ENCODE measurements at places on chromosomes 11 and 22. TPM values are rescaled to one million over a fixed set of nuclear protein-coding genes. Genes with fewer than 3 reads are reported as not detected.

DNA sequence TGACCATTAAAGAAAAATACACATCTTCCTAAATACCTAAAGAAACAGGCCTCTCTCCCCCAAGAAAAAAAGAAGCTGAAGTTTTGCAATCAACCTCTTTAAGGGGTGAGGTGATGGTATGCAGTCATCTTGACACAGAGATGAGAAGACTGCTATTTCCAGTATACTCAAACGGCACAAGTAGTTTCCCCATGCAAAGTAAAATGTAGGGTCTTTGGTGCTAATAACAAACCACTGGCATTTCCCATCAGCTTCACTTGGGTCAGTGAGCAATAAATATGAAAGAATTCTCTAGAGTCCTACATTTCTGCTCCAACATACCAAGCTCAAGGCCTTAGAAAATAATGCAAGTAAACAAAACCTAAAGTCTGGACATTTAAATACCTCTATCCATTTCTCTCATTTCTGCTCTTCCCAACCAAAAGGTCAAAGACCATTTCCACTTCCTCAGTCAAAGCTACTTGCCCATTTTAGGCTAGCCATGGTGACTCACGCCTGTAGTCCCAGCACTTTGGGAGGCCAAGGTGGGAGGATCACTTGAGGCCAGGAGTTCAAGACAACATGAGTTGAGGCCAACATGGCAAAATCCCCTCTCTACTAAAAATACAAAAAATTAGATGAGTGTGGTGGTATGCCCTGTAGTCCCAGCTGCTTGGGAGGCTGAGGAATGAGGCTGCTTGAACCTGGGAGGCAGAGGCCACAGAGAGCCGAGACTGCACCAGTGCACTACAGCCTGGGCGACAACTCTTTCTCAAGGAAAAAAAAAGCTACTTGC, 39.5 kb upstream of the CHRNA10 start:
- DNase-seq = no peak

DNA sequence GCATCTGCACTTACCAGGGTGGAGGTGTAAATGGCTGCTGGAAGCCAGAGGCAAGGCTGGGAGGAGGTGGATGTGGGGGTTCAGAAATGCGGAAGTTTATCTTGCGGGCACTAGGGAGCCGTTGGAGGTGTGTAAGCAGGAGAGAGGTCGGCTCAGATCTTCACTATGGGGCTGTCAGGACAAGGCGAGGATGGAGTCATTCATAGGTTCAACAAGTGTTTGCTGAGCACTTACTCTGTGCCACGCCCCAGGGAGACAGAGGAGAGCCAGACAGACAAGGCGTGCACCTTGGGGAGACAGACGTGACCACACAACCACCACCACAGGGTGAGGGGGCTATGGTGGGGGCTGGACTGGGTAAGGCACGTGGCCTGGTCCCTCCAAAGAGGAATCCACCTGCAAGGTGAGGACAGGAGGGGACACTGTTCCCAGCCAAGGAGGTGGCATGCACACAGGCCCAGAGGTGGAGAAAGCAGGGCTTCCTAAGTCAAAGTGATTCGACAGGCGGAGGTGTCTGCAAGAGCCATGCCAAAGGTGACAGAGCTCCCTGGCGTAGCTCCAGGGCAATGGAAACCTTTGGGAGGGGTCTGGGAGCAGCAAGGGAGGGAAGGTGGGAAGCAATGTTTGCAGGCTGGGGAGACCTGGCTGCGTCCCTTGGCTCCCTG, 30.8 kb upstream of the TCF20 start:
- no peak for DNase-seq

GRCh38 chr11:34316347-34317035, 41.3 kb downstream of the ABTB2 start:
- no peak for DNase-seq

DNA sequence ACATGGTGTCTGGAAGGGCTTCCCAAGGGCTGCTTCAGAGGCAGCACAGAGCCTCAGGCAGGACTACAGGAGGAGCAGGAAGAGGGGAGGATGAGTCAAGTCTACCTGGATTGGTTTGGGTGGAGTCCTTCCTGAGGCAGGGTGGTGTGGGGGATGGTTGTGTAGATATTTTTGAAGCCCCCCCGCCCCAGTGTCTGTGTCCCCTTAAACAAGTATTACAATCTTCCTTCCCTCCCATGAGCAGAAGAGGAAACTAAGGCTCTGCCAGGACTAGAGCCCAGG, 34.7 kb upstream of the FCHSD2 start:
- no peak for DNase-seq

GRCh38 chr22:29442976-29443375, 4.6 kb downstream of the RFPL1 start:
- DNase-seq = no peak

DNA sequence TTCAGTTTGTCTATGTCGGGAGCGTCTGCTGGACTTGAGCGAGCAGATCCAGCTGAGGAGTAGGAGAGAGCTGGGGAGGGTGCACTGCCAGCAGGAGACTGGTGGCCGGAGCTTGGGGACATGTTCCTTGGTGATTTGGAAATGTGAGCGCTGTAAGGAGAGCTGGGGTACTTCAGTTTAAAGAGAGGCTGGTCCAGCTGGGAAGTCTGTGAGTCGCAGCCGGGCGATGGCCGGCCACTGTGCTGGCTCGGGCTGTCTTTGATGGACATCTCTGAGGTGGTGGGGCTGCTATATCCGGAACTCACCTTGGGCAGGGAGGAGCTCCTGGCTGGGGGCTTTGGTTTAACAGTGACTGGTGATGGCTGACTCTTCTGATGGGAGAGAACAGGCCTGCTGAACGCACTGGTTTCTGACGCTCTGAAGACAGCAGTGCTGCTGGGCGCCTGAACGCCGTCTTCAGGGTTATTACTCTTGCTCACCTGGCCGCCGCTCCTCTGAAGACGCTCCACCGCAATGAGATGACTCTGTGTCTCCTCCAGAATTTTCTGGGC, 63.6 kb upstream of the PITPNB start:
- no peak for DNase-seq

DNA sequence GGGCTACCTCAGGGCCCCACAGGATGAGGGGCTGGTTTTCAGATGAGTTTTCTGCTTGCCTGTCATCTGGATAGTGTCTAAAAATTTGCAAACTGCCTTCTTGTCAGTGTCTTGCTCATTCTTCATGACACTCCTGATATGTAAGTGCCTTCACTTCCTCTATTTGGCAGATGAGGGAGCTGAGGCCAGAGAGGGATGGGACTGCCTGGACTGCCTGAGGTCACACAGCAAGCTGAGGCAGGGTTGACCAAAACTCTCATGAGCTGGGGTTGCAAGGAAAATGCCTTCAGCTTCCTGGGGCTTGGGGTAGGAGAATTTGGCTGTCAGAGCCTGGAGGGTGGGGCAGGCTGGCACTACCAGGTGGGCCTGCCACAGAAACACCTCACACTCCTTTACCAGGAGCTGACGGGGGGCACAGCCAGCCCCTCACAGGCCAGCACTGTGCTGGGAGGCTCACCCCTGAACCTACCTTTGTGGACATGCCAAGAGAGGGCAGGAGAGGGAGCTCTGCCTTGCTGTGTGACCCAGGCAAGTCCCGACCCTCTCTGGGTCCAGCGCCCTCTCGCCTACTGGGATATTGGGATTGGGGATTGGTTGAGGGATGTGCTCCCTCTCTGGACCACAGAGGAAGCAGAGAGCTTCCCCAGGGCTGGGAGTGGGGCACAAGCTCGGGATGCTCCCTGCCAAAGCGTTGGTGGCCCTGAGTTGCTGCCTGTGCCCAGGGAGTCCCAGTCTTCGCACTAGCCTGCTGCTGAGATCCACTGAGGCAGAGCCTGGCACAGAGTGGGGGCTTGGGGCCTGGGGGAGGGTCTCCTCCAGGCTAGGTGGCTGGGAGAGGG, 1.9 kb upstream of the P2RY6 start:
- no peak for DNase-seq

The MS4A6E gene
- polyA plus RNA-seq = not detected

The PIWIL4 gene
- 1.0 TPM for polyA plus RNA-seq

The FAT3 gene
- polyA plus RNA-seq = 0.27 TPM

The OR2D2 gene
- 0.09 TPM for polyA plus RNA-seq
